ENCODE measurements at places on chromosomes 2 and 18. TPM values are rescaled to one million over a fixed set of nuclear protein-coding genes. Genes with fewer than 3 reads are reported as not detected.
A peak's percentile ranks its signal among the peaks of the same experiment; 100 is the strongest.

GRCh38 chr18:41269294-41269693, 685.7 kb upstream of the PIK3C3 start:
- DNase-seq, result no peak

- peak; percentile 20 for DNase-seq
Observed at GRCh38 chr2:217798191-217798590, 204.6 kb downstream of the TNS1 start.

DNA sequence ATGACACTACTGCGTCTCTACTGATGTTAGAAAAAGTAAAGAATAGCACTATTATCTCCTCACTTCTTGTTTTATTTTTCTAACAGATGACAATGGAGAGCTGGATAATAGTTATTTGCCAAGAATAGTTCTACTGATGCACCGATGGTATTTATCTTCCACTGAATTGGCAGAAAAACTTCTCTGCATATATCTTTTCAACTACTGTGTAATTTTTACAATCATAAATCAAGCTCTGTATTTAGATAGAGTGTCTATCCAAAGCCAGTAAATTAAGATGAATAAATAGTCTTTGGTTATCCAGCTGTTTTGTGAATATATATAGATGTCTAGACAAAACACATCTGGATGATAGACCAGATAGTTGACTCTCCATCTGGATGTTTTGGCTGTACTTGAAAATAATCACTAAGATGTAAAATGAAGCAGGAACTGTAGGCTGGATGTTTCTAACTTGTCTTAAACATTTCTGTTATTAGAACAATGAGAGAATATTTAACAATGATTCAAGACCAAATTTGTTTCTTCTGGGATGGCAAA, 40.1 kb downstream of the RASGRP3 start:
- DNase-seq, result no peak

GRCh38 chr2:7845332-7845731, 836.5 kb upstream of the ID2 start:
- DNase-seq, result no peak

DNA sequence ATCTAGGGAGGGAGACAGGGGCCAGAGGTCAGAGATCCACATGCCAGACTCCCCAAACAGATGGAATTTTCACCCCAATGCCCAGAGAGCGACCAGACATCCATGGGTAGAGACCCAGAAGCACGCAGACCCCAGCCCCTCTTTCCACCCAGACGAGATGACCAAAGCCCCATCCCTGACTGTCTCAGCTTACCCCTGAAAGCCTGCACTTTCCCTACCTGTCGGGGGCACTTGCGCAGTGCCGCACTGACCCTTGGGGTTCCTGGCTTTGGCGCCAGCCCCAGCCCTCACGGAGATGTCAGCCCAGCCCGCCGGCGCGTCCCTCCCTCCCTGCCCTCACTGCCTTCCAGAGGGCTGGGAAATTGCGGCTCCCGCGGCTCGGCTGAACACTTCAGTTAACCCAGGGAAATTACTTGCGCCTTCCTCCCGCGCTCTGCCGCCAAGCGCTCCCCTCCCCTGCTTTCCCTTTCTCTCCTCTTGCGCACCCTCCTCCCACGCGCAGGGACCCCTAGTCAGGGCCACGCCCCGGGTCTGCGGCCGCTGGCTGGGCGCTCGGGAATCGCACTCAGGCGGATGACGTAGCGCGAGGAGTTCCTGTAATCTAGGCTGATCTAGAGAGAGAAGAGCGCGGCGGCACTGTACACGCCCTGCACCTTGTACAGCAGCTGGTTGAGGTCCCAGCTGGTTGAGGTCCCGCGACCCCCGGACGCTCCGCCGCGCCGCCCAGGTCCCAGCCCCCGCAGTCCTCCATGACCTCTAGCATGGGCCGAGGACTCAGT, 12.0 kb downstream of the ALPG start:
- no peak for DNase-seq

- no peak for DNase-seq
Observed at GRCh38 chr2:221270806-221271205, 301.3 kb downstream of the EPHA4 start.

DNA sequence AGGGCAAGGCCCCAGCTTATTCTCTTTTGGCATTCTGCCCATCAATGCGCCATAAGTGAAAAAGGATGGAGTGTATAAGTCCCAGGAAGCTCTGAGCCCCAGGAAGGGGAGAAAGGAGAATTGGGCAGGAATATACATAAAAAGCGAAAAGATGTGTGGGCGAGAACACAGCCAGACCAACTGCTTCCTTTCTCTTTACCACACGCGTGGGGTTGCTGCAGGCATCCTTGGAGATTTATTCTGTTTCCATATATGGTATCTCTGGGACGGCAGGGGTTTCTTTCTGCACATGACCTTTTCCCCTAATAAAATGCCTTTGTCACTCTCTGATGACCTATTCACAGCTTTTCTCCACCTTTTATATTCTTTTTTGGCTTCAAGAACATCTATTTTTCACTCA, 440.5 kb downstream of the NBAS start:
- no peak for DNase-seq

DNA sequence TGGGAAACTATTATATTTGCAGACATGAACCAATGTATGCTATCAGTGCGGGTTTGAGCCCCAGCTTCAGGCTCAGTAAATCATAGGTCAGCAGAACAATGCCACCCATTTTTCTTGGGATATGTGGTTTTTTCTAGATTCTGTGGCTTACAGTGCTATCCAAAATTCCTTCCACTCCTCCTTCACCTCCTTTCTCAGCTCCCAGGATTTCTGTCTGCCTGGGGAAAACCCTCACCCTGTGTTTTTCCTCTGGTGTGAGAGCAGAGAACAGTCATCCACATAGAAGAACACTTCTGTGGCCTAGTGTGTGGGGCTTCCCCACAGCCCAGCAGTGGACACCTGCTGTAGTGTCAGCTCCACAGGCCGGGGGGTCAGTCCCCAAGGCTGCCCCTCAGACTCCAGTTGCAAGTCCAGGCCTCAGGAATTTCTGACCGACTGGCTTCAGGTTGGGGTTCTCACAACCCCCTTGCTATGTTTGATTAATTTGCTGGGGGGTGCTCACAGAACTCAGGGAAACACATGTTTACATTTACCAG, 238.2 kb downstream of the LDLRAD4 start:
- DNase-seq, result no peak

GRCh38 chr2:10412380-10412779, 35.7 kb downstream of the ODC1 start:
- DNase-seq, result no peak

- DNase-seq, result no peak
Observed at GRCh38 chr18:45654677-45655076, 39.4 kb downstream of the SLC14A2 start.

DNA sequence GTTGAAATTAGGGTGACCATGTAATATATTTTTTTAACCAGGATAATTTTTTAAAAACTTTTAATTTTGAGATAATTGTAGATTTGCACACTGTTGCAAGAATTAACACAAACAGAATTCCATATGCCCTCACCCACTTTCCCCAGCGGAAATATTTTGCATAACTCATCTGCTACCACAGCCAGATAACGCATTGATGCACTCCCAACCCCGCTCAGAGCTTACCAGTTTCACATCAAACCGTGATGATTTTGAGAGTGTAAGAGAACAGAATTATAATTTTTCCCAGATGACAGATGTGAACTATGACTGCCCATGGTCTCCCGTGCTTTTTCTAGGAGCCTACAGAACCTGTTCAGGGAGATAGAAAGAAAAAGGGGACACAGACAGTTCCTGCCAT, 35.2 kb upstream of the LDLRAD4 start:
- no peak for DNase-seq

DNA sequence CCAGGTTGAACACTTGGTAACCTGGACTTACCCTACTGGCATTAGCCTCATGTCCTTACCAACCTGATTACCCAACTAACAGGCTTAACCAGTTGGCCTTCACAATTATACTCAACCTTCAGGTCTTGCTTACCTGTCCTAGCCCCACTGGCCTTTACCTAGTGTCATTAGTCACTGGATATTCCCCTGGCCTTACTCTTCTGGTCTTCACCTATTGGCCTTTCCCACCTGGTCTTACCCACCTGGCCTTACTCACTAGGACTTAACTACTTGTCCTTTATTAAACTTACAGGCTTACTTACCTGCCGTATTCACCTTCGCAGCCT, 131.1 kb upstream of the ZSWIM2 start:
- DNase-seq, result no peak

- no peak for DNase-seq
Observed at GRCh38 chr2:31258351-31258750, 24.4 kb downstream of the EHD3 start.

DNA sequence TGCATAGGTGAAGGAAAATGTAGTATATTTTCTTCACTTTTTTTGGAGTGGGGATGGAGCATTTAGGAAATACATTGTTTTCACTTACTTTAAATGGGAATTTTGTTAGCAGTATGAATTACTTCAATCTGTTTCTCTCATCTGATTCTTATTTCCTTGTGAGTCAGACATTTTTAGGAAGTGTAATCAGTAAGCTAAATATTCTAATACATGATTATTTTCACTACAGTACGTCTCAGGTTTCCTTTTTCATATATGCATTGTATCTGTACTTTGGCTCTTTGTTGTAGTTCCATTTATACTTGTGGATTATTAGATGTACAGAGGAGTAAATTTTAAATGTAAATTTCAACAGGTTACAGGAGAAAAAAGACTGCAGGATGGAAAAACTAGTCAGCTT, 27.9 kb downstream of the GPD2 start:
- no peak for DNase-seq

- DNase-seq, result no peak
Observed at GRCh38 chr2:202158796-202159195, 79.6 kb downstream of the SUMO1 start.

DNA sequence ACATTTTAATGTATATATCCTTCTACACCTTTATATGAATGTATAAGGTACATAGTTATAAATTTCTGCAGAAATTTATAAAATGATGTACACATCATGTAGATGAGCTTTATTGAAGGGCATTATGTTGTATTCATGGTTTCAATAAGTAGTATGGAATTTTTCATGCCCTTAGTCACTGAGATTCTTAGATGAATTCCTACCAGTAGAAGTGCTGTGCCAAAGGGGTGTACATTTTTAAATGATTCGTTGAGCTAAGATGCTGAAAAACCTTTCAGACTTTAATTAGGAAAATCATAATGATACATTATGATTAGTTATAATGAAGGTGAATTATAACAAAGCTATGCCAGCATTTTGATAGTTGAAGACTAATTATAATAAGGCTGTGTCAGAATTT, 115.2 kb downstream of the ZNF236 start:
- no peak for DNase-seq

SLC5A7 gene
- 0.05 TPM for total RNA-seq

CD8A gene
- 11.1 TPM for total RNA-seq

FASTKD2 gene
- 44.7 TPM for total RNA-seq
